Camera-type eye (tissue), 1 donor: ENCODE measurements at places on chromosomes 2 and 18. TPM values are rescaled to one million over a fixed set of nuclear protein-coding genes. Genes with fewer than 3 reads are reported as not detected.

Gene TCF23
- total RNA-seq = 0.11 TPM

Gene C2orf42
- 30.4 TPM for total RNA-seq

Gene GKN2
- not detected for total RNA-seq

Gene C2orf81
- total RNA-seq = 3.1 TPM

Gene MYO7B
- 0.60 TPM for total RNA-seq

Gene NEB
- total RNA-seq = 208 TPM

Gene COQ10B
- total RNA-seq = 24.7 TPM

Gene DSG4
- not detected for total RNA-seq

Gene SCLY
- 17.4 TPM for total RNA-seq

Gene NTSR2
- total RNA-seq = 0.44 TPM

Gene WDR35
- 39.8 TPM for total RNA-seq

Gene DAPL1
- 64.9 TPM for total RNA-seq

Gene UGT1A1
- not detected for total RNA-seq

Gene RAB27B
- 8.7 TPM for total RNA-seq

Gene SIX3
- total RNA-seq = 35.2 TPM

Gene C2orf78
- not detected for total RNA-seq

Gene TEX44
- not detected for total RNA-seq

Gene CCDC121
- 12.6 TPM for total RNA-seq

Gene IL1RL1
- total RNA-seq = 4.3 TPM

Gene TMEM169
- 19.5 TPM for total RNA-seq

Gene RIT2
- 0.38 TPM for total RNA-seq

Gene PLGLB2
- total RNA-seq = 4.6 TPM

Gene UGT1A5
- 0.16 TPM for total RNA-seq

Gene TLX2
- total RNA-seq = 0.93 TPM

Gene SLC23A3
- total RNA-seq = 1.3 TPM

Gene REG3A
- not detected for total RNA-seq

Gene CDH7
- total RNA-seq = 40.7 TPM

Gene NEURL3
- 0.27 TPM for total RNA-seq

Gene GAL3ST2
- total RNA-seq = 0.71 TPM

Gene LBX2
- total RNA-seq = not detected

Gene TBR1
- 1.7 TPM for total RNA-seq

Gene TMEM17
- 6.0 TPM for total RNA-seq

Gene ABCB11
- total RNA-seq = 0.38 TPM

Gene USP40
- 73.1 TPM for total RNA-seq

Gene GALNT13
- 82.7 TPM for total RNA-seq
